ENCODE measurements at places on chromosomes 4 and X. TPM values are rescaled to one million over a fixed set of nuclear protein-coding genes. Genes with fewer than 3 reads are reported as not detected.

- no peak for DNase-seq
- H3K27me3 ChIP-seq = no peaks in the 10 kb centered on the region
- no peak overlapping the region for H3K27ac ChIP-seq
- H3K36me3 ChIP-seq = no peaks in the 10 kb centered on the region
- no peak overlapping the region for H3K4me3 ChIP-seq
- peaks cover 8% of the 10 kb centered on the region for H3K4me1 ChIP-seq
These were observed 89.1 kb downstream of the LARP7 start for GRCh38 chr4:112726041-112726440.

CNOT6L gene
- 27.1 TPM for total RNA-seq

- no peak for DNase-seq
- no peak overlapping the region for H3K27ac ChIP-seq
- H3K4me3 ChIP-seq = no peak overlapping the region
These were observed 4.9 kb downstream of the GATA1 start for GRCh38 chrX:48791063-48791820.

- DNase-seq = no peak
- H3K36me3 ChIP-seq = peaks cover 19% of the 10 kb centered on the region
These were observed 3.1 kb upstream of the ANTXR2 start for GRCh38 chr4:80075995-80076675.

DNA sequence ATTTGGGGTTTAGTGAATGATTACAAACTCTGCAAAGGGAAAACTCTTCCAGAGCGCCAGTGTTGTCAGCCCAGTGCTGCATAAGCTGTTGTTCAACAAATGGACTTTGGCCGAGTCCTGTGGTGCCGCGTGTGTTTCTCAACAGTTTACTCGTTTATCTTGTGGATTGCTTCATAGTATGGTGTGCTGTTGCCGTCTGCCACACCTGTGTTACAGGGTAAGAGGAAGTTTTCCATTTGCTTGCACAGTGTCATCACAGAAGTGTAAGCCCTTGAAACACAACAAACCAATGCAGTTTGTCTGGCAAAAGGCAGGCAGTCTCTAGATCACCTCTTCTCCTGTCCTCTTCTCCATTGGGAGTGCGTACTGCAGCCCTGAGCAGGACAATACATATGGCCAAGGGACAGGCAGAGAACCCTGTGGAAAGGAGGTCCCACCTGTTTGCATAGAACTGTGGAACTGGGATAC lies 66.3 kb downstream of the DCUN1D4 start:
- peaks cover 17% of the 10 kb centered on the region for H3K36me3 ChIP-seq
- DNase-seq = peak; percentile 51
- peaks cover 25% of the 10 kb centered on the region for H3K4me1 ChIP-seq
- H3K27me3 ChIP-seq = no peaks in the 10 kb centered on the region
- H3K27ac ChIP-seq = peak overlapping the region; percentile 36

GRCh38 chr4:704198-704891 lies 1.3 kb upstream of the PCGF3 start:
- no peaks in the 10 kb centered on the region for H3K4me1 ChIP-seq
- no peak overlapping the region for H3K27ac ChIP-seq
- H3K27me3 ChIP-seq = peaks cover 13% of the 10 kb centered on the region
- H3K36me3 ChIP-seq = no peaks in the 10 kb centered on the region
- DNase-seq = no peak

SLC2A9 gene
- total RNA-seq = 1.8 TPM

TLR10 gene
- not detected for total RNA-seq

DNA sequence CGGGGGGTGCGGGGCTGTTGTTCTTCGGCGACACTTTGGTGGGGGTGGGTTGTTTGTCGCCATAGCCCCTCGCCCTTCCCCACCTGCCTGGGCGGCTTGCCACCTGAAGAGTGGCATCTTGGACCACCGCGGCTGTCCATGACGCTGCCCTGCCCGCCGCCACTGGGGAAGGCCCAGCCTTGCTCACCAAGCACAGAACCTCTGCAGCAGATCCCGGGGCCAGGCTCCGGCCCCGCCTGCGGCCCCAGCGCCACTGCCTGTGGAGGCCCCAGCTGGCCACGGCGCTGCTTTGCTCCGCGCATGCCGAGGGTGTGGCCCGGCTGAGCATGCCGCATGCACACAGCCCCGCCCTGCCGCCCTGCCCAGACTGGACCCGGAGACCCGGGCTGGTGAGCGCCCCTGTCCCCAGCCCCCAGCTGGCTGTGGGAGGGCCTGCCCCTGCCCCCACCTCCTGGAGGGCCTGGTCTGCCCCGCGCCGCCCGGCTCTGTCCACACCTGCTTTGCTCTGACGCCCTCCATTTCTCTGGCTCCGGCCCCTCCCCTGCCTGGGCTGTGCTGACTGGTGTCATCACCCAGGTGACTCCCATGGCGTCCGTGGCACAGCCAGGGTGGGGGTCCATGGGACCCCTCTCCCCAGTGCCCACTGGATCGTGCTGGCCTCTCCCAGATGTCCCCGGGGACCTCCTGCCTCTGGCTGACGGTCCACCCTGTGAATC lies 5.3 kb downstream of the NAT8L start:
- H3K36me3 ChIP-seq = peaks cover 4% of the 10 kb centered on the region
- peak; percentile 59 for DNase-seq
- no peaks in the 10 kb centered on the region for H3K27me3 ChIP-seq
- no peak overlapping the region for H3K27ac ChIP-seq
- peak overlapping the region; percentile 72 for H3K4me3 ChIP-seq

- H3K27me3 ChIP-seq = no peaks in the 10 kb centered on the region
- H3K27ac ChIP-seq = peak overlapping the region; percentile 54
- peak; percentile 45 for DNase-seq
These were observed 1.6 kb downstream of the FAT4 start for GRCh38 chr4:125316401-125316790.

- peak; percentile 39 for DNase-seq
- H3K36me3 ChIP-seq = no peaks in the 10 kb centered on the region
- H3K27ac ChIP-seq = no peak overlapping the region
These were observed 67.4 kb downstream of the CNGA2 start for GRCh38 chrX:151801980-151802379.

DNA sequence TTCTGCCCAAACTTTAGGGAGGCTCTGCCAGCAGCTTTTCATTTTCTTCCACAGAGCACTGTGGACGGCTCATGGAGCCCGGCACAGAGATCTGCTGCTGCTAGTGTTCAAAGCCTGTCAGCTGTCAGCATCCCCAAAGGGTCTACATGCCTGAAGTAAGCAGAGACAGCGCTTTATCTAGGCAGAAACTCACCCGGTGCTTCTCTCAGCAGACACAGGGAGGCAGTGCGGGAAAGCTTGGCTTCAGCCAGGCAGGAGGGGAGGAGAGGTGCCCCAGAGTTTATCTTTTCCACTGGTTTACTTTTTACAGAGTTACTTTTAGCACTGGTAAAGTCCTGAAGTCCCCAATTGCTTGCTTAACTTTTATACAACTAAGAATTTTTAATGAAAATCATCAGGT lies 339.3 kb downstream of the NKX6-1 start:
- no peak for DNase-seq
- H3K36me3 ChIP-seq = no peaks in the 10 kb centered on the region
- no peak overlapping the region for H3K4me3 ChIP-seq
- no peaks in the 10 kb centered on the region for H3K4me1 ChIP-seq
- no peak overlapping the region for H3K27ac ChIP-seq

KIAA0232 gene
- 17.7 TPM for total RNA-seq

- H3K27me3 ChIP-seq = no peaks in the 10 kb centered on the region
- DNase-seq = no peak
- H3K27ac ChIP-seq = no peak overlapping the region
- H3K36me3 ChIP-seq = no peaks in the 10 kb centered on the region
These were observed 170.8 kb downstream of the TLL1 start for GRCh38 chr4:166043801-166044200.

ANOS1 gene
- total RNA-seq = 0.33 TPM

XKRX gene
- total RNA-seq = 0.83 TPM

DNA sequence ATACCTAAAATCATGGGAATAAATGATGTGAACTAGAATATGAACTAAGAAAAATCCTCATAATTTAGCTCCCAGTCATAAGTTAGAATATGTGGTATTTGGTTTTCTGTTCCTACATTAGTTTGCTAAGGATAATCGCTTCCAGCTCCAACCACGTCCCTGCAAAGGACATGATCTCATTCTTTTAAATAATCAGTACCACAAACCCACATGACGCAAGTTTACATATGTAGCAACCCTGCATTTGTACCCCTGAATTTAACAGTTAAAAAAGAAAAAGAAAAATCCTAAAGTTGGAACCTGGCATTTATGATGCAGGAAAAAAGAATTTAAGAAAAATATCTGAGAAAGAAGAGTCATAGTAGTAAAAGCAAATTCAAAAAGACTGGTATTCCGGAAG lies 13.3 kb downstream of the UBA6 start:
- DNase-seq = no peak
- no peak overlapping the region for H3K27ac ChIP-seq
- no peaks in the 10 kb centered on the region for H3K4me1 ChIP-seq
- no peaks in the 10 kb centered on the region for H3K27me3 ChIP-seq

GRCh38 chr4:170088716-170089115 lies 1.0 kb downstream of the AADAT start:
- H3K4me3 ChIP-seq = peak overlapping the region; percentile 90
- peaks cover 10% of the 10 kb centered on the region for H3K4me1 ChIP-seq
- H3K27ac ChIP-seq = peak overlapping the region; percentile 56
- peaks cover 25% of the 10 kb centered on the region for H3K36me3 ChIP-seq
- no peak for DNase-seq

DNA sequence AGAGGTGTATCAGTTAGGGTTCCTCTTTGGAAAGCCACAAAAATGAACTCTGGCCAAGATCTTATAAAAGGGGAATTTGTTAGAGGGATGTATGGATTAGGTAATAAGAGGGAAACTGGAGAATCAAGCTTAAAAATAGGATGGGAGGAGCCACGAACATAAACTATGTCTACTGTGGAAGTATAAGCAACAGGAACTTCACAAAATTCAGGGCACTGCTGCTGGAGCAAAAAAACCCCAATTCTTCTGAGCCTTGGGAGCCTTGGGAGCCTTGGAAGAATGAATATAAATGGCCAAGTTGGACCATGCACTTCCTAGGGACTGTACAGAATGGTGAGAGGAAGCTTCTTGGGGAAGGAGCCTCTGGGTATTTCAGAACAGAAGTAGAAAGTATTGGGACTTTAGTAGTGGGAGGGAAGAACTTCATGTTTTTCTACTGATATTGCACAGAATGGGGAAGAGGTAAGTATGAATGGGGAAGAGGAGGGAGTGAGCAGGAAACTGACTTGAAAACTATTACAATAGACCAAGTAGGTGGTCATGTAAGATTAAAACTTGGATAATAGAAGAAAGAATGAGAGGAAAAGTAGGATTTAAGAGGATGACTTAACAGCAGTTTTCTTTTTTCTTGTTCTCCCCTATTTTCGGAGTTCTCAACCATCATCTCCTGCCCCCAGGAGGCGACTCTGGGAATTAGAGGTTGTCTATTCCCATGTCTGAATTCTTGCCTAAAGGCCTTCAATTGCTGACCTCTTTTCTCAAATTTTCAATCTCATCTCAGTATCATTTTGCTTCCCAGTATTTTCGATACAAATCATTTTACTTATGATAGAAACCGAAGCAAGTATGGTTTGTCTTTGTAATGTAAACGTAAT lies 44.4 kb upstream of the TAPT1 start:
- H3K4me1 ChIP-seq = no peaks in the 10 kb centered on the region
- DNase-seq = no peak
- no peak overlapping the region for H3K27ac ChIP-seq
- no peaks in the 10 kb centered on the region for H3K27me3 ChIP-seq
- no peak overlapping the region for H3K4me3 ChIP-seq
- H3K36me3 ChIP-seq = no peaks in the 10 kb centered on the region

DNA sequence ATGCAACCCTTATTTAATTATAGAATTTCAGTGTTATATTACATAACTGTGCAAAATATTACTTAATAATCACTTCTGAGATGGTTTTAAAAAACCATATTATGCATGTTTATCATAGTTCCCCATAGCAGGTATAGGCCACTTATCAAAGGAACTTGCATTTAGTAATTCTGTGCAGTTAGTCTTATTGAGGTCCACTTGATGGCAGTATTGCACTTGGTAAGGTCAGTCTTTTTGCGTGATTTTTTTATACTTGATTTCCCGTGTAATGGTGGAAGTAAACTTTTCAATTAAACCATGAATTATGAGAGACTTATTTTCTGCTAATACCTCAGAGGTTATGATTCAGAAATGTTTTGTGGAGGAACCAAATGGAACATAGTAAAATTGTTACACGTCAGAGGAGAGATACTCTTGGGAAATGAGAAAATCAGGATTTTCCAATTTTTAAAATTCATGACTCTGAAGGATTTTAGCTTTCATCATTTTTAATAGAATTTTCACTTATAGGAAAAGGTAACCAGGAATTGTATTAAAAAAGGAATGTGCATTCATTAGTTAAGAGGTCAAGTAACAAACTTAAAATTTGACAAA lies 230.0 kb downstream of the CCSER1 start:
- H3K27me3 ChIP-seq = no peaks in the 10 kb centered on the region
- H3K4me1 ChIP-seq = no peaks in the 10 kb centered on the region
- H3K27ac ChIP-seq = no peak overlapping the region
- no peaks in the 10 kb centered on the region for H3K36me3 ChIP-seq

TLR6 gene
- 0.73 TPM for total RNA-seq

- no peak overlapping the region for H3K4me3 ChIP-seq
- no peak overlapping the region for H3K27ac ChIP-seq
- DNase-seq = no peak
- H3K4me1 ChIP-seq = no peaks in the 10 kb centered on the region
- H3K27me3 ChIP-seq = no peaks in the 10 kb centered on the region
- no peaks in the 10 kb centered on the region for H3K36me3 ChIP-seq
These were observed 248.5 kb downstream of the NPFFR2 start for GRCh38 chr4:72280252-72280651.

DNA sequence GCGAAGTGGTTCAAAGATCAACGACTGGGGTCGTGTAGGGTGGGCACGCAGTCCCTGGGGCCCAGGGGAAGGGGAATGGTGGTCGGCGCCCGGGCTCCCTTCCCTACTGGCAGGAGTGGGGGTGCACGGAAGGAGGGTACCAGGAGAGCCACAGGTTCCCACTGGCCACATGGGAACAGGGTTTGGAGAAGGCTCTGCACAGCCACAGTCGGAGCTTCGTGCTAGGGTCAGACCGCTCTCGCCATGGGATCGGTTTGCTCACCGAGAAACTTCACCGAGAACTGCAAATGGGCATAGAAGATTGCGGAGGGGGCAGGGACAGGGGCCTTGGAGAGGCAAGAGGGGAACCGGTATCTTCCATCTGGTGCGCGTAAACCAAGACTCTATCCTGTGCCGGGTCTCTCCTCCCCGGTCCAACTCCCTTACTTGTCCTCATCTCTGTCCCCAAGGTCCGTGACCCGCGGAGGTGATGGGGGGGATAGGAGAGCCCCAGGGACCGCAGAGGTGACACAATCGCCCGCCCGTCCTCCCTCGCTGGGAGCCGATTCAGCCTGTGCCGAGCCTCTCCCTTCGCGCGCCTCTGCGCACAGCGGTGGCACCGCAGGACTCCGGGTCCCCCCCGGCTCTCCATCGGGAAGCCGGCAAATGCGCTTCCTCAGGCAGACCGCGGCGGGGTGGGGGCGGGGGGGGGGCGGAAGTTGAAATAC lies 1.0 kb downstream of the SCD5 start:
- H3K4me3 ChIP-seq = peak overlapping the region; percentile 77
- peaks cover 17% of the 10 kb centered on the region for H3K4me1 ChIP-seq
- H3K27ac ChIP-seq = no peak overlapping the region
- H3K27me3 ChIP-seq = no peaks in the 10 kb centered on the region
- peak; percentile 17 for DNase-seq
- peaks cover 20% of the 10 kb centered on the region for H3K36me3 ChIP-seq

GRCh38 chr4:41693629-41694028 lies 54.9 kb downstream of the PHOX2B start:
- H3K4me3 ChIP-seq = no peak overlapping the region
- no peaks in the 10 kb centered on the region for H3K4me1 ChIP-seq
- no peaks in the 10 kb centered on the region for H3K36me3 ChIP-seq
- H3K27ac ChIP-seq = no peak overlapping the region
